ENCODE measurements at places on chromosomes 5 and 9.
A peak's percentile ranks its signal among the peaks of the same experiment; 100 is the strongest.

DNA sequence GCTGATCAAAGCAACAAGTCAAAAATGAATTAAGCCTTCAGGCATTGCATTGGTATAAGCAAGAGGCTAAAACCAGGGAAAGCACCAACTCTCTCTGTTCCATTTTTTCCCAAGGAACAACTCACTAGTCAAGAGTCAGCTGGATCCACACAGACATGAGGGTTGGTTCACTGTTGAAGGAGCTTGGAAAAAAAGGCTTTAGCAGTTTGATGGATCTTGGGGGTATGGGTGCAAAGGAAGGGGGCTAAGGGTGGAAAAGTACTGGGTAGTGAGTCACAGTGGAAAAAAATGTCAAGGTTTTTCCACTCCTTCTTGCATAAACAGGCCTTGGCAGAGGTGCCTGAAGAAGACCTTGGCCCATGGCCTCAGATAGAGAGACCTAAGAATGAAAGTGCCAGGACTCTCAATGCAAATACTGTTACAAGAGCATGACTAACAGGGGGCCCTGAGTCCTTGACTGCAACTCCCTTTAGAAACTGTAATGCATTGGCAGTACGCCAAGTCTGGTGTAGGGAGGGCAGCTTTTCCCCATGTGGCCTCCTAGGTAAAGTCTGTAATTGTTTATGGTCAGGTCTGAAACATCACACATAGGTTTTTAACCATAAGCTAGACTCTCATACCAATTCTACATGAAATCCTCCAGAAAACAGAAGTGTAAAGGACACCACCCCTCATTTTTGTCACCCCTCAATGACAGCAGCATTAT lies 23.7 kb downstream of the ACTL7A start:
- peak; percentile 33 for DNase-seq

- no peak for DNase-seq
Measured at GRCh38 chr9:2934241-2934650, 90.4 kb upstream of the PUM3 start.

GRCh38 chr5:133778636-133779035 lies 166.3 kb upstream of the FSTL4 start:
- no peak for DNase-seq

- DNase-seq = peak; percentile 50
Measured at GRCh38 chr5:142602720-142603245, 83.1 kb downstream of the FGF1 start.

- DNase-seq = no peak
Measured at GRCh38 chr5:165030971-165031370, 1525.6 kb downstream of the MAT2B start.

- DNase-seq = no peak
Measured at GRCh38 chr5:10838038-10838437, 77.0 kb upstream of the DAP start.

DNA sequence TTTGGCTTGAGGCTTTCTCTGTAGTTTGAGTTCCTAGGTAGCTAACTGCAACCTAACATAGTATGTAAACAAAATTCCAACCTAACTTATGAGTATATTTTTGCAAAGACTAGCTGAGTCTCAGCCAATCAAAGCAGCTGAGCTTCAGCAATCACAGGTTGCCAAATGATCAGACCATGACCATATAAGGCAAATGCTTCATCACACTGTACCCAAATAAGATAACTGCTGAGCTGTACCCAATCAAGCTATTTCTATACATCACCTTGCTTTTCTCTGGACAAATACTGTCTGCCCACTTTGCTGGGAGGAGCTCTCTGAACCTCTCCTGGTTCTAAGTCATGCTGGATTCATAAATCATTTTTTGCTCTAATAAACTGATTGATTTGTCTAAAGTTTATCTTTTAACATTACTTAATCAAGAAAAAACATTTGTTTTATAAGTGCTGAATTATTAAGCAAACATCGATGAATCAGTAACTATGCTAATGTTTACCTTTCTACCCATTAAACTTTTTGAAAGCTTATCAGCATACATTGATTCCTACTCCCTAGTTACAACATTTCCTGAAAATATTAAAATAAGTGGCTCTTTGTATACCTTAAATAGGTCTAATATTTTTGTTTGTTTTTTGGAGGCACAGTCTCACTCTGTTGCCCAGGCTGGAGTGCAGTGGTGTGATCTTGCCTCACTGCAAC lies 129.7 kb upstream of the PCA3 start:
- no peak for DNase-seq

- no peak for DNase-seq
Measured at GRCh38 chr9:99180199-99180598, 41.5 kb downstream of the ALG2 start.
